Eye (tissue), 1 donor: ENCODE measurements at places on chromosomes 7 and 10.

DNA sequence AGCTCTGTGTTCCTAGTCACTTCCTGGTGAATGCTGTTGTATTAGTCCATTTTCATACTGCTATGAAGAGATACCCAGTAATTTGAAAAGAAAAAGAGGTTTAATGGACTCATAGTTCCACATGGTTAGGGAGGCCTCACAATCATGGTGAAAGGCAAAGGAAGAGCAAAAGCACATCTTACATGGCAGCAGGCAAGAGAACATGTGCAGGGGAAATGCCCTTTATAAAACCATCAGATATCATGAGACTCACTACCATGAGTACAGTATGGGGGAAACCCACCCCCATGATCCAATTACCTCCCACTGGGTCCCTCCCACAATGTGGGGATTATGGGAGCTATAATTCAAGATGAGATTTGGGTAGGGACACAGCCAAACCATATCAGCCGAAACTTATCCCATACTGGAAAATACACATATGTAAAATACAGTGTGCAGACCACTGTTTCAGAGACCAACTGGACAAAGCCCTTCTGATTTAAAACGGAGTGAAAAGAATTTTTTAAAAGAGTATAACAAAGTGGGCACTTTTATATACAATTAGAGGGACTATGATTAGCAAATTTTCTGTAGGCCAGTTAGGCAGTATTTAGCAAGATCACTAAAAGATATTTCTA is 8.0 kb downstream of the CYREN start:
- DNase-seq = no peak

DNA sequence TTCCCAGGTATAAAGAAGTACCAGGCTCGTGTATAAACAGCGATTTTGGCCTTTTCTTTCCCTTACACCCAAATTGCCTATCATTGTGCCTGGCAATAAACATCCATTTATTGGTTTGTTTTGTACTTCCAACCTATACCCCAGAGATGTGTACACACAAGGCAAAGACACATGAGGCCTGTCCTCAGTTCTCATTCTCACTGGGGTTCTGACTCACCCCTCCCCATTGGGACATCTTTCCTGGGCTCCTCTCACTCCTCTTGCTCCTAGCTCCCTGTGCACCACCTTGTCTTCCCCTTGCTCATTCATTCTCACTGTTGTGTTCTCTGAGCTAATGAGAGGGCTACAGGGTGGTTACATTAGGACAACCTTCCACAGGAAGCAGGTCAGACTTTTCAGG is 240.7 kb downstream of the ANK3 start:
- DNase-seq = no peak

DNA sequence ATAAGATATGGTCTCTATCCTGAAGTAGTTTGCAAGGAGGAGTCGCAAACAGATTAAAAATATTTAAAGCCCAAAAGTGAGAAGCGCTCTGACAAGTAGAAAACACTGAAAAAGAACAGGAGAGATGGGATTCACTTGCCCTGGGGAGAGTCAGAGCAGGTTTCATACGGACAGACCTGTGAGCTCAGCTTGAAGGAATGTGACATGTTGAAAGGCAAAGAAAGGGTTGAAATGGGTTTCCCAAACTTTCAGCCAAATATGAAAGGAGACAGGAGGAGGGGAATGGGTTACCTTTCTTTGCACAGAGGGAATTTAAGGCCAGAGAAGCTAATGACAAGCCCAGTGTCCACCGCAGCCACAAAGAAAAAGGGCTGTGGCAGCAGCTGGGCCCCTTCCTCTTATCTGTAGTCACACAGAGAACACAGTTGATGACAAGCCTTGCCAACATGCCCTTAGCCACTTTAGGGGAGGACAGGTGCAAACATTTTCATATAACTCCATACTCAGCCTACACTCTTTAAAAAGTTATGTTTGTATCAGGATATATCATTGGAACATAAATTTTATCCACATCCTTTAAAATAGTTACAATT is 14.9 kb downstream of the HOXA1 start:
- DNase-seq = no peak

GRCh38 chr10:47358457-47358856 is 10.3 kb downstream of the RBP3 start:
- DNase-seq = no peak

- no peak for DNase-seq
Measured at GRCh38 chr7:45180084-45180986, 22.7 kb downstream of the RAMP3 start.

GRCh38 chr7:85454904-85455303 is 268.0 kb upstream of the SEMA3D start:
- DNase-seq = no peak

GRCh38 chr7:29224726-29225125 is 30.2 kb downstream of the CHN2 start:
- DNase-seq = no peak

DNA sequence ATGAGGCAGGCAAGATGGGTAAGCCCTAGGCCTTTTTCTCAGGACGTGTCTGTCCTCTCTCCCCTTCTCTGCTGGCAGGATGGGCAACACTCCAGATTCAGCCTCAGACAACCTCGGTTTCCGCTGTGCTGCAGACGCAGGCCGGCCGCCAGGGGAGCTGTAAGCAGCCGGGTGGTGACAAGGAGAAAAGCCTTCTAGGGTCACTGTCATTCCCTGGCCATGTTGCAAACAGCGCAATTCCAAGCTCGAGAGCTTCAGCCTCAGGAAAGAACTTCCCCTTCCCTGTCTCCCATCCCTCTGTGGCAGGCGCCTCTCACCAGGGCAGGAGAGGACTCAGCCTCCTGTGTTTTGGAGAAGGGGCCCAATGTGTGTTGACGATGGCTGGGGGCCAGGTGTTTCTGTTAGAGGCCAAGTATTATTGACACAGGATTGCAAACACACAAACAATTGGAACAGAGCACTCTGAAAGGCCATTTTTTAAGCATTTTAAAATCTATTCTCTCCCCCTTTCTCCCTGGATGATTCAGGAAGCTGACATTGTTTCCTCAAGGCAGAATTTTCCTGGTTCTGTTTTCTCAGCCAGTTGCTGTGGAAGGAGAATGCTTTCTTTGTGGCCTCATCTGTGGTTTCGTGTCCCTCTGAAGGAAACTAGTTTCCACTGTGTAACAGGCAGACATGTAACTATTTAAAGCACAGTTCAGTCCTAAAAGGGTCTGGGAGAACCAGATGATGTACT is 13.1 kb downstream of the PHKG1 start:
- DNase-seq = peak; percentile 26

DNA sequence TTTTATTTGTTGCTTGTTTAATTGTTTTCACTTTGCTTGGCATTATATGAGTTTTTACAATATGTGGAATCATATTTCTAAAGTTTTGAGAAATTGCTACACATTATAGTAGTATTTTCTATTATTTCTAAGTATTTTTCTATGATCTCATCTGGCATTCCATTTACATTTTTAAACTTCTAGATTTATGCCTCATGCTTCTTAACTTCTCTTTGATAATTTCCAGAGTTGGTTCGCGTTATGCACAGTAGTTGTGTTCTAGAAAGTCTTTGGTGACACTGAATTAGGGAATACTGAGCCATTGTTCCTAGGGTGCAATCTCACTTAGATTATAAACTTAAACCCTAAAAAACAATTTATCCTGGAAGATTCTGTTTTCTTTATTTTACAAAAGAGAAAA is 129.2 kb downstream of the GNAI1 start:
- no peak for DNase-seq

DNA sequence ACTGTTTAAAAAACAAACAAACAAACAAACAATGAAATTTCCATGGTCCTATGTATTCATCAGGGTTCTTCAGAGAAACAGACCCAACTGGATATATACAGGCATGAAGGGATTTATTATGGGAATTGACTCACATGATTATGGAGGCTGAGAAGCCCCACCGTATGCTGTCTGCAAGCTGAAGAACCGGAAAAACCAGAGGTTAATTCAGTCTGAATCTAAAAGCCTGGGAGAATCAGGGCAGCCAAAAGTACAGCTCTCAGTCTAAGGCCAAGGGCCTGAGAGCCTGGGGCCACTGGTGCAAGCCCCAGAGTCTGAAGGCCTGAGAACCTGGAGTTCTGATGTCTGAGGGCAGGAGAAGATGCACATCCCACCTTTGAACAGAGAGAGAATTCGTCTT is 163.5 kb downstream of the MDFIC start:
- no peak for DNase-seq

DNA sequence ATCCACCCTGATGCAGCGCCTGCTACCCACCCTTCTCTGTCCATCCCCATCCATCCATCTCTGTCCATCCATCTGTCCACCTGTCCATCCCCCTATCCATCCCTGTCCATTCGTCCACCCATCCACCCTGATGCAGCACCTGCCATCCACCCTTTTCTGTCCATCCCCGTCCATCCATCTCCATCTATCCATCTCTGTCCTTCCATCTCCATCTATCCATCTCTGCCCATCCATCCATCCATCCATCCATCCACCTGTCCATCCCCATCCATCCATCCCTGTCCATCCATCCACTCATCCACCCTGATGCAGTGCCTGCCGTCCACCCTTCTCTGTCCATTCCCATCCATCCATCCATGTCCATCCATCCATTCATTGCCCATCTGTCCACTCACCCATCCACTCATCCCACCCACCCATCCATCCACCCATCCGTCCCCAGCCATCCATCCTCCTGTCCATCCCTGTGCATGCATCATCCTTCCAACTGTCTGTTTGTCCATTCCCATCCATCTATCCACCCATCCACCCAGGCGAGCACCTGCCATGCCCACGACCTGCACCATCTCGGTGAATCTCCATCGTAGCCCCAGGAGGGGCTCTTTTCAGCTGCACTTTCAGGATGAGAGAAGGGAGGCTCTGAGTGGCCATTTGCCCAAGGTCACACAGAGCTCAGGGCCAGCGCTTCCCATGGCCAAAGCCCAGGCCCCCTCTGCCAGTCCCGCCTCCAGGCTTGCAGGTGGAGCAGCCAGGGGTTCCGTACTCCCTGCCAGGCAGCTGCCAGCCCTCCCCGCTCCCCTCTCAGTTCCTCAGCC is 137.4 kb downstream of the LHPP start:
- DNase-seq = no peak

GRCh38 chr7:1694611-1695511 is 24.8 kb downstream of the ELFN1 start:
- DNase-seq = peak; percentile 50

- no peak for DNase-seq
Measured at GRCh38 chr7:99398891-99399445, 9.4 kb downstream of the PDAP1 start.

- DNase-seq = peak; percentile 21
Measured at GRCh38 chr10:95434583-95434982, 126.6 kb downstream of the SORBS1 start.

DNA sequence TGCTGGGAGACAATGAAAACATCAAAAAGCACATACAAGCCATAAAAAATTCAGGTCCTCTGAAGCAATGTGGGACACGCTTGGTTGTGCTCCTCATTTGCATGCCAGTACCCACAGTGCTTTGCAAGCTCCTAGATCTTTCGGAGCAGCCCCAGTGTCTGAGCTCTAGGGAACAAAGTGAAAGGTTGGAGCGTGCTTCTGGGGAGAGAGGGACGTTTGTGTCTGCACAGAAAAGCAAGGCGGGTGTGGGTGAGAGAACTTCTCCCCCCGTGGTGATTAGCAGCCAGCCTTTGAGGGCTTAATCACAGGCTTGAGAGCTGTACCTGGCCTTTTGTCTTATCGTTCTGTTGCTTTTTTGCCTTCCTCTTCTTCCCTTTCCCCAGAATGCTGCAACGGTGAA is 76.7 kb upstream of the HABP2 start:
- DNase-seq = no peak

GRCh38 chr7:5232874-5233273 is 42.8 kb downstream of the WIPI2 start:
- no peak for DNase-seq

DNA sequence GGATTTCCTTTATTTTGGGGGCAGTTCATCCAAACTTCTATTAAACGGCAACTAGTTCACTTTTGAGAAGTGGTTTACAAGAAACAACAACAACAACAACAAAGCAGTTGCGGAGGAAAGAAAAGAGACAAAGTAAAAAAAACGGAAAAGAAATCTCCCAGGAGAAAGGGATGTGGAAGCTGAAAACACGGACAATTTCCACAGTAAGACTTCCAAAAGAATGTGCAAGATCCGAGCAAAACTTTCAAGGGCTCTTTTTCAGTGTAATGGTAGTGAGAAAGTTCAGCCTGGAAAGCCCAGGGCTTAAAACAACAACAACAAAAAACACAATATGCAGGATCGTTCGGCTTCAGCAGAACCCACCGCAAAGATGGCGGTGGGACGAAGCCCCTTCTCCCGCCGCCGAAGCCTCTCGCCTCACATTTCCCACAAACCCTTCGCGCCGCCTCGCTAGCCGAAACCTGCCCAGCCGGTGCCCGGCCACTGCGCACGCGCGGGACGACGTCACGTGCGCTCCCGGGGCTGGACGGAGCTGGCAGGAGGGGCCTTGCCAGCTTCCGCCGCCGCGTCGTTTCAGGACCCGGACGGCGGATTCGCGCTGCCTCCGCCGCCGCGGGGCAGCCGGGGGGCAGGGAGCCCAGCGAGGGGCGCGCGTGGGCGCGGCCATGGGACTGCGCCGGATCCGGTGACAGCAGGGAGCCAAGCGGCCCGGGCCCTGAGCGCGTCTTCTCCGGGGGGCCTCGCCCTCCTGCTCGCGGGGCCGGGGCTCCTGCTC is at the start of gene TNKS2:
TNKS2 (plus strand) TSS at position 553 of the 775 bp plus-strand sequence. CDS start 265 bp downstream, outside the sequence.
- DNase-seq = peak; percentile 98

DNA sequence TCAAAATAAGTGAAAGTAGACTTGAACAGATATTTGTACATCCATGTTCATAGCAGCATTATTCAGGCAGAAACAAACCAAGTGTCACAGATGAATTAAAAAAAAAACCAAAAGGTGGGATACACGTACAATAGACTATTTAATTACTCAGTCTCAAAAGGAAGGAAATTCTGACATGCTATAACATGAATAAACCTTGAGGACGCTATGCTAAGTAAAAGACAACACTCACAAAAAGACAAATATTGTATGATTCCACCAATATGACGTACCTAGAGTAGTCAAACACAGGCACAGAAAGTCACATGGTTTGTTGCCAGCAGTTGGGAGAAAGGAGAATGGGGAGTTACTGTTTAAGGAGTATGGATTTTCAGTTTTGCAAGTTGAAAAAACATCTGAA is 18.0 kb upstream of the CFAP70 start:
- DNase-seq = no peak

DNA sequence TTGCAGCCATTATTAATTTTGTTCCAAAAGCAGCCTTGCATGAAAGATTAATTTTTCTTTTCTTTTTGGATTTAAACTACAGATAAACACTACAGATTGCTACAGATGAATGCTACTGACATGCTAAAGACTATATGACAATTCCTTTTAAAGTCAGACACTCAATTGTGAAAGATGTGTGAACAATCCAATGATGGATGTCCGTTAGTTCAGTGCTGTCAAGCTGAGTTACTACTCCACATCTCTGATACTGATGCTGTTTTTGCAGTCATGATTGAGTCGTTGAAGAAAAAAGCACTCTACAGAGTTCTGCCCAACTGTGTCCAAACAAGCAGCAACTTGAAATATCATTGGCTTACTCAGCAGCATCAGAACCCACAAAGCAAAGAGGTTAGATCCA is 146.8 kb downstream of the OTUD1 start:
- DNase-seq = peak; percentile 48

- no peak for DNase-seq
Measured at GRCh38 chr10:44014644-44015250, 366.1 kb upstream of the ZNF32 start.
